ENCODE measurements at places on chromosomes 13 and 19. TPM values are rescaled to one million over a fixed set of nuclear protein-coding genes. Genes with fewer than 3 reads are reported as not detected.
A peak's percentile ranks its signal among the peaks of the same experiment; 100 is the strongest.

The ZNF628 gene
- 7.6 TPM for total RNA-seq

The SIGLEC11 gene
- total RNA-seq: not detected

GRCh38 chr13:52848455-52849195 lies at the start of gene PCDH8:
Gene PCDH8 (minus strand): TSS chr13:52848640. CDS start chr13:52848436, 204 bp downstream.
- no peak for DNase-seq
- H3K27ac ChIP-seq: peak within 1 kb of the TSS; percentile 52
- H3K4me3 ChIP-seq: peak within 1 kb of the TSS; percentile 19

DNA sequence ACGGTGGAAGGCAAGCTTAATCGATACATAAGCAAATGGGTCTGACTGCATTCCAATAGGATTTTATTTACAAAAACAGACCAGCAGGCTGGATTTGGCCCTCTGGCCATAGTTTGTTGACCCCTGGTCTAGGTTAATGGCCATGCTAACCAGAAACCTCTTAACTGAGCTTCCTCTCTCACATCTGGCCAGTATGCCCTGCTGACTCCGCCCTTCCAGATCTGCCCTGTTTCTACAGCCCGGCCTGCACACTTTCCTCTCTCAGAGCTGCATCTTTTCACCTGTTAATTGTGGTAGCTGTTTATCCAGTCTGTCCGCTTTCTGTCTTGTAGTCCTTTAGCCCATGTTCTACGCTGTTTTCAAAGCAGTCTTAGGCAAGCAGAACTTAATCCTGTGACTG lies 25.6 kb downstream of the EDNRB start:
- DNase-seq: no peak
- H3K4me3 ChIP-seq: no peak overlapping the region
- no peaks in the 10 kb centered on the region for H3K27me3 ChIP-seq
- no peaks in the 10 kb centered on the region for H3K36me3 ChIP-seq
- no peaks in the 10 kb centered on the region for H3K4me1 ChIP-seq

GRCh38 chr19:5139583-5140325 lies 170.8 kb downstream of the KDM4B start:
- H3K36me3 ChIP-seq: peaks cover 29% of the 10 kb centered on the region
- H3K27ac ChIP-seq: peak overlapping the region; percentile 85
- peaks cover 10% of the 10 kb centered on the region for H3K4me1 ChIP-seq
- H3K27me3 ChIP-seq: peaks cover 2% of the 10 kb centered on the region
- no peak overlapping the region for H3K4me3 ChIP-seq
- DNase-seq: no peak

GRCh38 chr13:112253631-112254030 lies 122.5 kb upstream of the SPACA7 start:
- no peak for DNase-seq
- H3K27me3 ChIP-seq: no peaks in the 10 kb centered on the region
- no peak overlapping the region for H3K27ac ChIP-seq
- no peak overlapping the region for H3K4me3 ChIP-seq
- H3K4me1 ChIP-seq: no peaks in the 10 kb centered on the region
- H3K36me3 ChIP-seq: no peaks in the 10 kb centered on the region

GRCh38 chr19:45503909-45504308 lies 3.4 kb upstream of the VASP start:
- DNase-seq: no peak
- H3K36me3 ChIP-seq: peaks cover 3% of the 10 kb centered on the region
- peaks cover 11% of the 10 kb centered on the region for H3K4me1 ChIP-seq
- no peak overlapping the region for H3K27ac ChIP-seq
- H3K27me3 ChIP-seq: peaks cover 8% of the 10 kb centered on the region
- no peak overlapping the region for H3K4me3 ChIP-seq

- no peak overlapping the region for H3K4me3 ChIP-seq
- H3K4me1 ChIP-seq: peaks cover 10% of the 10 kb centered on the region
- H3K36me3 ChIP-seq: peaks cover 45% of the 10 kb centered on the region
- DNase-seq: no peak
- no peak overlapping the region for H3K27ac ChIP-seq
- H3K27me3 ChIP-seq: no peaks in the 10 kb centered on the region
Measured at GRCh38 chr19:5667751-5668271, 12.5 kb downstream of the MICOS13 start.

DNA sequence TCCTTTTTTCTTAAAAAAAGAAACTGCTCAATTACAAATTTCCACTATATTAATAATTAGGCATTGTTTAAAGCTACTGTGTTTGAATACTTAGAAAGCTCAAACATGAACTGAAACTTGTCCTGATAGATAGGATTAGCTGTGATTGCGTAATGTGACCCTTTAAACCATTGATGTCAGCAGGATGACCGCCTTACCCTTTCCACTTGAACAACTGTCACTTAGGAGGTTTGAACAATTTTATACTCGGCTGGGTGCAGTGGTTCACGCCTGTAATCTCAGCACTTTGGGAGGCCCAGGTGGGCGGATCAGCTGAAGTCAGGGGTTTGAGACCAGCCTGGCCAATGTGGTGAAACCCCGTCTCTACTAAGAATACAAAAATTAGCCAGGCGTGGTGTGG lies 2.9 kb downstream of the LAMP1 start:
- no peak overlapping the region for H3K27ac ChIP-seq
- H3K27me3 ChIP-seq: peaks cover 3% of the 10 kb centered on the region
- peaks cover 2% of the 10 kb centered on the region for H3K36me3 ChIP-seq

DNA sequence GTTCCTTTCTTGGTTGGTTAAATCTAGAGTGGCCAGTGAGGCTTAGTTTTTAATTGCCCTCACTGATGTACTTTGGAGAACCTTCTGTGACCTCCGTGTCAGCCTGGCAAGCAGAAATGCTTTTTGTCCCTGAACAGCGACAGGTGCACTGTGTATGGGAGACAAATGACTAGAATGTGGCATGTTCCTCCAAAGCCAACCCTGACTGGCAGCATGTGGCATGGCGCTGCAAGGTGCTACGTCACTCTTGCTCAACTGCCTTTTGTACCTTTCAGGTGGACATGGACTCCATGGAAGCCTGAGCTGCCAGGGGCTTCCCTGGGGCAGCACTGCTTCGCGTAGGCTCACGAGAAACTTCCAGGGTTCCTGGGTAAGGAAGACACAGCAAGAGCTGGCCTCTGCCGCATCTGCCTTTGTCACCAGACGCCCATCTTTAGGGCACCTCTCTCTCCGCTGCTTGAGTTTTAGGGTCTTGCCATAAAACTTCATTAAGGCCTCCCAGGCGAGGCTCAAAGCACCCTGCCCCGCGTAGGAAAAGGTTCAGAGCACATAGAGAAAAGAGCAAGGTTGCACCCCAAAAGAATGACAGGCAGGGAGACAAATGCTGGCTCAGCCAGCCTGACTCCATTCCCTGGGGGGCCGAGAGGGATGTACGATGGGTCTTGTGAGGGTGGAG lies 167.1 kb upstream of the SOX1 start:
- no peaks in the 10 kb centered on the region for H3K36me3 ChIP-seq
- no peak for DNase-seq
- peaks cover 2% of the 10 kb centered on the region for H3K27me3 ChIP-seq
- H3K4me3 ChIP-seq: no peak overlapping the region

All from activated T-helper 1 cell treated with anti-CD3 and anti-CD28 coated beads, Interleukin-12 subunit alpha, Interleukin-12 subunit beta, Interleukin-2, Interleukin-4 antibody, amounts not matched to agents 30 ng/mL and 10 ng/mL and 1 ng/mL, durations not matched to agents 14 hours and 24 hours and 36 hours (primary cell).